ENCODE measurements at places on chromosomes 2 and 18. TPM values are rescaled to one million over a fixed set of nuclear protein-coding genes. Genes with fewer than 3 reads are reported as not detected.
A peak's percentile ranks its signal among the peaks of the same experiment; 100 is the strongest.

- DNase-seq, result peak; percentile 9
These were observed 33.6 kb downstream of the TWIST2 start for GRCh38 chr2:238881353-238882081.

The CRYGC gene
- total RNA-seq, result not detected

- DNase-seq, result no peak
These were observed 381.7 kb upstream of the NT5C1B start for GRCh38 chr2:18971069-18971378.

The CAVIN2 gene
- 23.2 TPM for total RNA-seq

DNA sequence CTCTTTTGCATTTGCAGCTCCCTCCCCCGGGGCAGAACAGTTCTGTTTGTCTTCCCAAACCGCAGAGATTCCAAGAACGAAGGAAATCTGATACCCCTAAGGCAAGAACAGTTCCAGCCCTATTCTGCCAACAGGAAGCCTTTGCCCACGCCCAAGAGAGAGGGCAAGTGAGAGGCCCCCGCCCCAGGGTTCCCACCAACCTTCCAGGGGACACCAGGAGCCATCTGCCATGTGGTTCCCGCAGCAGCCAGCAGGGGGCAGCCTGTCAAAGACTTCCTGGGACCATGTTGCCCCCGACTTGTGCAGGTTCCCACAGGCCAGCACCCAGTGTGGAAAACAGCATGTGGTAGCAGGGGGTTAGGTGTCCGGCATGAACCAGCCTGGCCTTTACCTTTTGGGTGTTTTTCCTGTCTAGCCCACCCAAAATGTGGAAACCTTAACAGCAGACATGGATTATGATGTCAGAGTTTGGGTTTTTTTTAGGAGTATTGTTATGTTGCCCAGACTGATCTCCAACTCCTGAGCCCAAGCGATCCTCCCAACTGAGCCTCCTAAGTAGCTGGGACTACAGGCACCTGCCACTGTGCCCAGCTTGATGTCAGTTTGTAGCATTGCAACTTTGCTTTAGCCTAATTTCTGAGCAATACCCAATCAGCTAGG lies 21.7 kb upstream of the EFHD1 start:
- peak; percentile 77 for DNase-seq

DNA sequence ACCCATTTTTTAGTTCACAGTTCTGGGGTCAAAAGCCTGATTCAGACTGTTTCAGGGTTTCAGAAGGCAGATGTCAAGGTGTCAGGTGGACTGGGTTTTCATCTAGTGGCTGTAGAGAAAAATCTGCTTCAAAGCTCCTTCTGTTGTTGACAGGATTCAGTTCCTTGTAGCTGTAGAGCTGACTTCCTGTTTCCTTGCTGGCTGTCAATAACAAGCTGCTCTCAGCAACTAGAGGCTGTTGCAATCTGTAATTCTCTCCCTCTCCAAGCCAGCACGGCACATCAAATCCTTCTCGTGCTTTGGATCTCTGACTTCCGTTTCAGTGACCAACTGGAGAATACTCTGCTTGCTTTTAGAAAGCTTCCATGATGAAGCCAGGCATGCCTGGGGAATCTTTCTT lies 179.4 kb downstream of the DOK6 start:
- DNase-seq, result no peak

- no peak for DNase-seq
These were observed 61.0 kb downstream of the MGAT5 start for GRCh38 chr2:134314681-134315368.

The FN1 gene
- total RNA-seq, result 4,393 TPM

- peak; percentile 62 for DNase-seq
These were observed 3.4 kb downstream of the ZEB2 start for GRCh38 chr2:144516411-144516980.

DNA sequence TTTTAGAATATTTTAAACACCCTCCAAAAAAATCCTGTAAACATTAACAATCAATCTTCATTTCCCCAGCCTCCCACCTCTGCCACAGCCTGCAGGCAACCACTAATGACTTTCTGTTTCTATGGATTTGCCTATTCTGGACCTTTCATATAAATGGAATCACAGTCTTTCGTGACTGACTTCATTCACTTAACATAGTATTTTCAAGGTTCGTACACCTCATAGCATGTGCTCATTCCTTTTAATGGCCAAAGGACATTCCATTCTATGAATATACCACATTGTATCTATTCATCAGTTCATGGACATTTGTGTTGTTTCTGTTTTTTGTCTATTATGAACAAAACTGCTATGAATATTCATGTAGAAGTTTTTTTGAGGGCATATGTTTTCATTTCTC lies 48.5 kb downstream of the NAT8 start:
- no peak for DNase-seq

DNA sequence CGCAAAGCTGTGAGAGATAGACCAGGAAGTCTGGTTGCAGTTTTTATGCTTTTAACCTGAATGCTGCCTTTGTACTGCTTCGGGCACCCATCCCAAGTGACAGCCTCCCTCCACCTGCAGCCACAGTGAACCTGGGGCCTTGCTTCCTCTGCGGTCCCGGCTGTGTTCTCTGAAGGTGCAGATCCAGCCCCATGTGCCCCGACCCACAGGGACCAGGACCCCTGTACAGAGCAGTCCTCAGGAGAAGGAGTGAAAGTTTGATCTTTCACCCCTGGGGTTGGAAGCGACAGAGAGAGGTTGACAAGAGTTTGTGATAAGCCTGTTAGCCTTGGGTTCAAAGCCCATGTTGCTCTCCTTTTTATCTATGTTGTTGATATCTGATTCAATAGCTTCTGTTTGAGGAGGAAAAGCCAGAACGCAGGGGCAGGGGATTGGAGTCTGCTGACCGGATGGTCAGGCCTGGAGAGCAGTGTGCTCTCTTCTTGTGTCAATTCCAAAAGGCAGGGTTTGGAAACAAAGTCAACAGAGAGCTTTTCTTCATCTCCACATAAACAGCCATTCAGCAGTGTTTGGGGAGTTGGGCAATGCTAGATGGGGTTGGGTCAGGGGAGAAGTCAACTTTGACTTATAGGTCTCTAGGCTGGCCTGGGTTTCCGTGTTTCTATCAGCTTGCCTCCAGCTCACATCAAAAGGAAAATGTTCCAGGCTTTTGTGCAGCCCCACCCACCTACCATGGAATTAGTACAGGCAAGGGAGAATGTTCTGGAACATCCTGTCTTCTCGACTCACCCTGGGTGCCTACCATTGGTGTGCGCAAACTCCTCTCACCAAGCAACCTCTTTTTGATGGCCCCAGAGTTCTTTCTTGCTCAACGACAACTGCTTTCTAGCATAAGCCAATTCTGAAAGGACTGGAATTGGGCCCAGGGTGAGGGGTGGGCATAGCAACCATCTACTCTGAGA lies 214.9 kb downstream of the ALPK2 start:
- DNase-seq, result no peak

The UGT1A10 gene
- not detected for total RNA-seq

DNA sequence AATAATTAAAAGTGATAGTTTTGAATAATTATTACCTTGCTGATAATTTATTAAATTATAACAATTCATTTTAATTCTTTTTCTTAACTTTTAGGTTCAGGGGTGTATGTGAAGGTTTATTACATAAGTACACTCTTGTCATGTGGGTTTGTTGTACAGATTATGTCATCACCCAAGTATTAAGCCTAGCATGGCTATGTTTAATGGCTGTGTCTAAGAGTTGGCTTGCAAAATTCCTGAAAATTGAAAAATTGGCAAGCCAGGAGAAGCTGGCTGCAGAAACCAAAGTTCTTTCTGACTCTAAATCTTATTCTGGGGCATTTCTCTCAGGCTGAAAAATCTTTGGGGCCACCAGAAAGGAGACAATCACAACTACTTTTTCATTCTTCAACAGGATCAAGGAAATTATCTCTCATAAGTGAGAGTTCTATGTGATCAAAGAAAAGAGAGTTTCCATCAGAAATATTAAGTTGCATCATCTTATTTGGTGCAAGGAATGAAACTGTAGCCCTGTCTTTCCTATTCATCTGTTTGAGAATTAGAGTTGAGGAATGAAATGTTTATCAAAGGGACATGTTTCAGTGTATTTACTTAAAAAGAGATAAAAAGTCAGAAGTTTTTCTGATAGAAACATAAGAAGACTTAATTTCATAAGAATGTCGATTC lies 412.1 kb upstream of the CDH2 start:
- DNase-seq, result no peak

GRCh38 chr2:232325324-232326273 lies 53.0 kb upstream of the ALPP start:
- peak; percentile 61 for DNase-seq

DNA sequence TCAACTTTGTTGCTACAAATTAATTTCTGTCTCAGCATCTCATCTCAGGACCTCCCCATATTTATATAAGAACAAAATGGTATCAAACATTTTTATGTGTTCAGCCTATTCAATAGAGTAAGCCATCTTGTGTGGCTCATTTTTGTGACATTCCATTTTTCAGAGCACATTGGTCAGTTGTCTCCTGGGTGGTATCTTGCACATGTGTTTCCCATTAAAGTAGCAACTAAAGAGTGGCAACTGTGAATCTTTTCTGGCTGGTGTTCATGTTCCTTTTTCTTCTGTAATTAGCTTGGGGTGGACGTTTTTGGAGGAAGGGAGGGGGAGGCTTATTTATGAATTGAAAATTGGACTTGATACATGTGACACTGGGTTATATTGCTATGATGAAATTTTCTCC lies 45.4 kb upstream of the EFEMP1 start:
- no peak for DNase-seq

DNA sequence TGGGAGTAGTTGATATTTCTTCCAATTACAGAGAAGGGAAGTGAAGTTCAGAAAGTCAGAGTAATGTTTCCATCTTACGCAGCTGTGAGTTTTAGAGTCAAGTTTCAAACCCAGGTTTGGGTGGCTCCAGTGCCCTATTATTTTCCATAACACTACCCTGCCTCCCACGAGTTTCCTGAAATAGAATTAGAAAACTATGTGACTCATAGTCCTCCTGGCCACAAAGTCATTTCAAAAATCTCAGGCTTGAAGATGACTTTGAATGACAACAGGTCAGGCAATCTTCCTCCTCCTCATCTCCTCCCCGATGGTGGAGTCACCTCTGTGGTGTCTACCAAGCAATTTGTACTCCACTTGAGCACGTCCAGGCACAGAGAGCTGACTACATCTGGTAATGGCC lies 212.3 kb upstream of the TRIB2 start:
- no peak for DNase-seq

DNA sequence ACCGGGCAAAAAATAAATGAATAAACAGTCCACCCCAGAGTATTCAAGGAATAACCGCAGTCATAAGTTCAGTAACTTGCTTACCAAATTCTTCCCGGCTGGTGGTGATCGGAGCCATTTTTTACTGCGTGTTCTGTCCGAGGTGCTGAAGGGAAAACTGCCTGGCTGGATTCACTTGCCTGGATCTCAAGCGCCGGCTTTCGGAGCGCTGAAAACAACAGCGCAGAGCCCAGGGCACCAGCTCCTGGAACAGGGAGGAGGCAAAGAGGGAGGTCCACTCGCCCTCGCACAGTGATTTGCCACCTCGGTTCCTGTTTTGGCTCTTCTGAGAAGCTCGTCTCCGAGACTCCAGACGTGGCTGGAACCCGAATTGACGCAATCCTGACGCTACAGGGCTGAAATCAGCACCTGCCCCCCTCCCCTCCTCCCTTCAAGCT lies at the start of gene SYT4:
Gene SYT4, minus strand, starts transcription at position 327 of the 437 bp plus-strand sequence. Its CDS starts 209 bp downstream, at position 118.
- DNase-seq, result no peak
